ENCODE measurements at places on chromosomes 1 and 21. TPM values are rescaled to one million over a fixed set of nuclear protein-coding genes. Genes with fewer than 3 reads are reported as not detected.

GRCh38 chr1:116737855-116738321 is 16.3 kb upstream of the CD2 start:
- no peak overlapping the region for H3K4me3 ChIP-seq
- no peak overlapping the region for H3K27ac ChIP-seq
- H3K36me3 ChIP-seq, result no peaks in the 10 kb centered on the region
- peaks cover 11% of the 10 kb centered on the region for H3K27me3 ChIP-seq
- no peak for DNase-seq
- H3K4me1 ChIP-seq, result no peaks in the 10 kb centered on the region

GRCh38 chr1:220717800-220718640 is 27.9 kb downstream of the C1orf115 start:
- H3K36me3 ChIP-seq, result no peaks in the 10 kb centered on the region
- no peaks in the 10 kb centered on the region for H3K4me1 ChIP-seq
- no peak overlapping the region for H3K27ac ChIP-seq
- no peak for DNase-seq
- no peaks in the 10 kb centered on the region for H3K27me3 ChIP-seq
- H3K4me3 ChIP-seq, result no peak overlapping the region

The CD1C gene
- not detected for total RNA-seq

GRCh38 chr1:159737238-159737916 is 23.0 kb upstream of the CRP start:
- no peak for DNase-seq
- no peaks in the 10 kb centered on the region for H3K4me1 ChIP-seq
- H3K27ac ChIP-seq, result no peak overlapping the region
- no peak overlapping the region for H3K4me3 ChIP-seq
- H3K27me3 ChIP-seq, result no peaks in the 10 kb centered on the region

DNA sequence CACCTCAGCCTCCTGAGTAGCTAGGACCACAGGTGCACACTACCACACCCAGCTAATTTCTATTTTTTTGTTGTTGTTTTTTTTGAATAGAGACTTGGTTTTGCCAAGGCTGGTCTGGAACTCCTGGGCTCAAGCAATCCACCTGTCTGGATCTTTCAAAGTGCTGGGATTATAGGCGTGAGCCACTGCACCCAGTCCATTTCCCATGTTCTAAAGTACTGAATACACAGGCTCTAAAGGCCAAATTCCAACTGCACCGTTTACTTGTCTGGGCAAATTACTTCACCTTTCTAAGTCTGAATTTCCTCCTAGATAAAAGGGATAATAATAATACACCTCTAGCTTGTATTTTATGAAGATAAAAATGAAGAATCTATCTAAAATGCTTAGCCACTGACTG is 39.6 kb downstream of the FRRS1 start:
- no peaks in the 10 kb centered on the region for H3K27me3 ChIP-seq
- peaks cover 4% of the 10 kb centered on the region for H3K36me3 ChIP-seq
- H3K4me1 ChIP-seq, result no peaks in the 10 kb centered on the region
- DNase-seq, result no peak
- H3K27ac ChIP-seq, result no peak overlapping the region
- no peak overlapping the region for H3K4me3 ChIP-seq

DNA sequence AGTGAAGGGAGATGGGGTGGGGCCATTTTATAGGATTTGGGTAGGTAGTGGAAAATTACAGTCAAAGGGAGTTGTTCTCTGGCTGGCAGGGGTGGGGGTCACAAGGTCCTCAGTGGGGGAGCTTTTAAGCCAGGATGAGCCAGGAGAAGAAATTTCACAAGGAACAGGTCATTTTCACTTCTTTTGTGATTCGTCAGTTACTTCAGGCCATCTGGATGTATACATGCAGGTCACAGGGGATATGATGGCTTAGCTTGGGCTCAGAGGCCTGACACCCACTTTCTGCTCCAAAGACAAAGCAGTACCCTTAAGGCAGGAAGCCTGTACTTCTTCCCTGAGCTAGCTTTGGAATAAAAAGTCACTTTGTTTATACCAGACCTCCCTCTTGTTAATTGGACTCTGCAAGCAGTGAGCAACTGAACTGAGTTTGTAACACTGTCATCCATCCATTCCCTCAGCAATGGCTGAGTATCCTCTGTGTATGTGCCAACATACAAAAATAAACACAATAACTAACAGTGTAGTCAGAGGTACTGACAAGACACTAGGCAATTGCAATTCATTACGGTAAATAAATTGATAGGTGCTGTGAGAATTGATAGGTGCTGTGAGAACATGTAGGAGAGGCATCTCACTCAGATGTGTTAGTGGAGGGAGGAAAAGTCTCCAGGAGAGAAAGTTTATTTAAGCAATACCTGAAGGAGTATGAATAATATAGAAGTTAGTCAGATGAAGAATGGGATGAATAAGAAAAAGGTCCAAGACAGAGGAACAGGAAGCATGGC is 14.7 kb upstream of the RGS2 start:
- DNase-seq, result no peak
- H3K4me3 ChIP-seq, result no peak overlapping the region
- no peaks in the 10 kb centered on the region for H3K4me1 ChIP-seq
- H3K27ac ChIP-seq, result no peak overlapping the region

- H3K27ac ChIP-seq, result no peak overlapping the region
- no peaks in the 10 kb centered on the region for H3K4me1 ChIP-seq
- DNase-seq, result no peak
- no peaks in the 10 kb centered on the region for H3K27me3 ChIP-seq
These were observed 9.6 kb upstream of the SPEN start for GRCh38 chr1:15837931-15838330.

DNA sequence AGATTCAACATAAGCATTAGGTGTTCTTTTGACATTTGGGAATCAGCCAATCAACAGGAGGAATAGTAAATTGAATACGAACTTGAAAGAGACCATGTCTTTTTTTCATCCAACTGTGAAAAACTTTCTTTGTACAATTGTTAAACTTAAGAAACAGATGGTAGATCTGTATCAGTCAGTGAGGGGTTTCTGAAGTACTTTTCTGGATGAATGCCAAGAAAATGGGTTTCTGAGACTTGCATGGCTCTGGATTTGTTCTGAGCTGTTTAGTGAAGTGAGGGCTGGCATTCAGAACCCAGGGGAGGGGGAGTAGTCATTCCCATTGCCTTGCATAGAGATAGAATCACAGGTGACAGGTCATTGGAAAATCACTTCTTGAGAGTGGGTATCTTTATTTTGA is 37.4 kb downstream of the PTPRC start:
- peaks cover 5% of the 10 kb centered on the region for H3K36me3 ChIP-seq
- peaks cover 29% of the 10 kb centered on the region for H3K4me1 ChIP-seq
- no peak overlapping the region for H3K27ac ChIP-seq
- H3K4me3 ChIP-seq, result no peak overlapping the region
- no peaks in the 10 kb centered on the region for H3K27me3 ChIP-seq

DNA sequence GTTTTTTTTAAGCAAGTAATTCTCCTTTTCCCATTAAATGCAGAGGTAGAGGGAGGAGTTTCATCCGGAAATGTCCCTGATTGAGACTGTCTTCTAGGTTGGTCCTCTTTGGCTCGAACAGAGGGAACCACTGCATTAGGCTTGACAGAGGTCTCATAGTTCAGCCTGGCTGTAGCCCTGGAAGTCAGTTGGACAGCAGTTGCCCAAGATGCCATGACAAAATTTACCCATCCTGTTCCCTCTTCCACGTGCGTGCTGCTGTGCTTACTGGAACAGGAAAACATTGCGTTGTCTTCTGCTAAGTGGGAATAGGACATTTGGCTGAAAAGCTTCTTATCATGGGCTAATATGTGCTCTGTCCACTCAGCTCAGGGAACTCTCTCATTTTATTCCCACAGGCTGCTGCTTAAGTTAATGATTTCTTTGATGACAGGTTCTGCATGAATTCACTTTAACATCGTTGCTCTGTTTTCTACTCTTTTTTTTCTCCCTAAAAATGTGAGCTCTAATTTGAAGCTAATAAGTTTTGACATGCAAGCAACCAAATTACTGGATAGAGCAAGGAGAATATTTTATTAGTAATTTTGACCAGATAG is 18.0 kb downstream of the KCNK1 start:
- no peak for DNase-seq
- no peak overlapping the region for H3K4me3 ChIP-seq
- H3K4me1 ChIP-seq, result peaks cover 9% of the 10 kb centered on the region
- H3K27me3 ChIP-seq, result no peaks in the 10 kb centered on the region

- no peak overlapping the region for H3K4me3 ChIP-seq
- H3K27ac ChIP-seq, result no peak overlapping the region
- peaks cover 8% of the 10 kb centered on the region for H3K4me1 ChIP-seq
- H3K27me3 ChIP-seq, result no peaks in the 10 kb centered on the region
- H3K36me3 ChIP-seq, result peaks cover 6% of the 10 kb centered on the region
- no peak for DNase-seq
These were observed 20.0 kb downstream of the PHLDA3 start for GRCh38 chr1:201448990-201449389.

The SLAMF9 gene
- total RNA-seq, result not detected

The BMP8B gene
- 0.21 TPM for total RNA-seq

DNA sequence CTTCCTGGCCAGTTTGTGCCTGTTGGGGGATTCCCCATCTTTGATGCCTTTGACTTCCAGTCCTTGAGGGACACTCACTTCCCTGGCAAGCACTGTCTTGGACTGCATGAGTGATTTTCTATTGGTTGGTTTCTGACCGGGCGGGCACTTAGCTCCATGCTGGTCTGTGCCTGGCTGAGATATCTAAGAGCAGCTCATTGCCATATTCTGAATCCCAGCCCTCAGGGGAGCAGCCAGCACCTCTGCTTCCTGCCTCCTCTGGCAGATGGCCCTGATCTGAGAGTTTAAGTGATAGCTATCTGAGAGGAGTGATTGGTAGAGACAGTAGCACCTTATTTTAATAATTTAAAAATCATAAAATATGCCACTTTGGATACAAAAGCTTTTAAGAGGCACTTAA is 52.5 kb downstream of the DISC1 start:
- no peak overlapping the region for H3K27ac ChIP-seq
- no peak overlapping the region for H3K4me3 ChIP-seq

DNA sequence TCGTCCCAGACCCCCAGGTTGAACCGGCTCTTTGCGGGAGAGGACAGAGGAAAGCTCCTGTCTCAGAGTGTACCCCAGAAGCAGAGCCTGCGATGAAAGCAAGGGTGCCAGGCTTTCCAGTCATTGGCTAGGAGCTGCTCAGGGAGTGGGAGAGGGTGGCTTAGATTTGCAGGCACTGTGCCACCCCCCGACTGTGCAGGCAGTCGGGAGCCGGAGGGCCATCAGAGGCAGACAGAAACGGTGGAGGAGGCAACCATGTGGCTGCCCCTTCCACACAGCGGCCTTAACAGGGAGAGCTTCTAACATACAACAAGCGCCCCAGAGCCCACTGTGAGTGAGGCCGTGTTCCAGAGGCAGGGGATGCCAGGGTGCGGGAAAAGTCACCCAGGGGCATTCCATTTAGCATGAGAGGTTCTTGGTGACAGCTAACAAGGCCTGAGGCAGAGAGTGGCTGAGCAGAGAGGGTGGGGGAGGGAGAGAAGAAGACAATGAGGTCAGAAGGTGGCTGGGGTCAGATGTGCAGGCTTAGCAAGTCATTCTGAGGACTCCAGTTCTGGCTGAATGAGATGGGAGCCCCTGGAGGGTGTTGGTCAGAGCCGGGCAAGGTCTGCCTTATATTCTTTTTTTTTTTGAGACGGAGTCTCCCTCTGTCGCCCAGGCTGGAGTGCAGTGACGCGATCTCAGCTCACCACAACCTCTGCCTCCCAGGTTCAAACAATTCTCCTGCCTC is 9.5 kb upstream of the C1orf167 start:
- peaks cover 6% of the 10 kb centered on the region for H3K4me1 ChIP-seq
- no peaks in the 10 kb centered on the region for H3K27me3 ChIP-seq
- DNase-seq, result no peak
- peaks cover 16% of the 10 kb centered on the region for H3K36me3 ChIP-seq
- no peak overlapping the region for H3K27ac ChIP-seq
- no peak overlapping the region for H3K4me3 ChIP-seq

GRCh38 chr1:117146072-117146471 is 24.5 kb upstream of the TRIM45 start:
- no peaks in the 10 kb centered on the region for H3K27me3 ChIP-seq
- H3K27ac ChIP-seq, result peak overlapping the region; percentile 63
- peaks cover 29% of the 10 kb centered on the region for H3K4me1 ChIP-seq
- no peak for DNase-seq

- peaks cover 62% of the 10 kb centered on the region for H3K36me3 ChIP-seq
- no peak overlapping the region for H3K27ac ChIP-seq
- H3K4me1 ChIP-seq, result peaks cover 13% of the 10 kb centered on the region
- H3K27me3 ChIP-seq, result no peaks in the 10 kb centered on the region
These were observed 67.1 kb upstream of the FAM3B start for GRCh38 chr21:41249476-41249875.

DNA sequence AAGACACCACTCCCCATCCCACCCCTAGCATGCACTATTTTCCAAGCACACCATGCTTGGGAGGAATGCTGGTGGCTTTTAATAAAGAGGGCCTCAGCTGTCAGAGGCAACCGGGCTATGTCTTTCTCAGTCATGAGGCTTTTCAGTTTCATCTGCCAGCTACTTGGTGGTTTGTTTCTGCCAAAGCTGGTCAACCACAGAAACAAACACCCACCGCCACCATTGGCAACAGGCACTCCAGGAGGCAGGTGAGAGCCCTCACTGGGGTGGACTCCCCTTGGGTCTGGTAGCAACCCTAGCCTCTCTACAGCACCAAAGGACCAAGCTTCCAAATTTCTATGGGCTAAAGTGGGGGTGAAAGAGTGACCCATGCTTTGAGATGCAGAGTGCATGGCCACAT is 54.3 kb upstream of the CD1D start:
- peaks cover 14% of the 10 kb centered on the region for H3K4me1 ChIP-seq
- DNase-seq, result no peak
- H3K27me3 ChIP-seq, result no peaks in the 10 kb centered on the region
- no peak overlapping the region for H3K27ac ChIP-seq
- no peak overlapping the region for H3K4me3 ChIP-seq

The LYPLA2 gene
- 27.8 TPM for total RNA-seq

GRCh38 chr1:16981269-16981849 is 939 bp upstream of the MFAP2 start:
- peaks cover 6% of the 10 kb centered on the region for H3K36me3 ChIP-seq
- H3K27me3 ChIP-seq, result no peaks in the 10 kb centered on the region
- DNase-seq, result peak; percentile 70
- H3K27ac ChIP-seq, result no peak overlapping the region
- H3K4me3 ChIP-seq, result no peak overlapping the region

DNA sequence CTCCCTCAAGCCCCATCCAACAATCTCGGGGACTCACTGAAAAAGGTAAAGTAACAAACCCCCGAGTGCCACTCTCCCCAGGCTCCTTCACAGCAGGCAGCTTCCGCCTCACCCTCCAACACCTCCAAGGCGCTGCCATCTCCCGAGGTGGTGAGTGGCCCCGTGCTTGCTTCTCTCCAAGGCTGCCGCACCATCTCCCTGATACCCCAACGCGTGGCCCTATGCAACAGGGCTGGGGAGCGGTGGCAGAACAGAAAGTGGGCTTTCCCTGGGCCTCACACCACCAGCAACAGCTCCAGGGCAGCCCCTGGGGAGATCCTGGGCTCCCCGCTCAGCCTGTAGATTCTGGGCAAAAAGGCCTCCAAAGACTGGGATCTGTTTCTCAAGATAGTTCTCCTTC is 105.1 kb downstream of the RAVER2 start:
- H3K4me3 ChIP-seq, result no peak overlapping the region
- H3K36me3 ChIP-seq, result peaks cover 59% of the 10 kb centered on the region
- no peak overlapping the region for H3K27ac ChIP-seq
- DNase-seq, result no peak
- no peaks in the 10 kb centered on the region for H3K27me3 ChIP-seq

The LCE1A gene
- total RNA-seq, result not detected
